ENCODE measurements at places on chromosomes 12 and 14. TPM values are rescaled to one million over a fixed set of nuclear protein-coding genes. Genes with fewer than 3 reads are reported as not detected.

SPIC gene
- not detected for total RNA-seq

DDX11 gene
- 171 TPM for total RNA-seq

DNA sequence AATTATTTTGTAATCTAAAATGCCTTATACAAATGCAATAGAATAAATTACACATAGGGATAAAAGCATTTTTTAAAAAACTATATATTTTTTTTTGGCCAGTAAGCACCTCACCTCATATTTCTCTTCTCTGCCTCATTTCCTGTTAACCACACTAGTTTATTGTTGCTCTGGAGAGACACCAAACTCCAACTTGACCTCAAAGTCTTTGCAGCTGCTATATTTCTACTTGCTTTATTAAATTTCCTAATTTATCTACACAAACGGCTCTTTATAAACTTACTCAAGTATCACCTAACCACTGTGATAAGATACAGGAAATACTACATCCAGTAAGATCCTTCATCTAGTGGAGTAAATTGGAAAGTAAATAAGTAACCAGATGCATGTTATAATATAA lies 622.3 kb downstream of the C12orf50 start:
- H3K36me3 ChIP-seq: no peaks in the 10 kb centered on the region
- no peak overlapping the region for H3K4me3 ChIP-seq
- H3K4me1 ChIP-seq: no peaks in the 10 kb centered on the region
- no peak for DNase-seq

- H3K4me3 ChIP-seq: no peak overlapping the region
- no peak for DNase-seq
- H3K27me3 ChIP-seq: peaks cover 5% of the 10 kb centered on the region
- H3K4me1 ChIP-seq: no peaks in the 10 kb centered on the region
- H3K27ac ChIP-seq: no peak overlapping the region
Measured at GRCh38 chr12:15206831-15207389, 14.3 kb downstream of the RERG start.

DNA sequence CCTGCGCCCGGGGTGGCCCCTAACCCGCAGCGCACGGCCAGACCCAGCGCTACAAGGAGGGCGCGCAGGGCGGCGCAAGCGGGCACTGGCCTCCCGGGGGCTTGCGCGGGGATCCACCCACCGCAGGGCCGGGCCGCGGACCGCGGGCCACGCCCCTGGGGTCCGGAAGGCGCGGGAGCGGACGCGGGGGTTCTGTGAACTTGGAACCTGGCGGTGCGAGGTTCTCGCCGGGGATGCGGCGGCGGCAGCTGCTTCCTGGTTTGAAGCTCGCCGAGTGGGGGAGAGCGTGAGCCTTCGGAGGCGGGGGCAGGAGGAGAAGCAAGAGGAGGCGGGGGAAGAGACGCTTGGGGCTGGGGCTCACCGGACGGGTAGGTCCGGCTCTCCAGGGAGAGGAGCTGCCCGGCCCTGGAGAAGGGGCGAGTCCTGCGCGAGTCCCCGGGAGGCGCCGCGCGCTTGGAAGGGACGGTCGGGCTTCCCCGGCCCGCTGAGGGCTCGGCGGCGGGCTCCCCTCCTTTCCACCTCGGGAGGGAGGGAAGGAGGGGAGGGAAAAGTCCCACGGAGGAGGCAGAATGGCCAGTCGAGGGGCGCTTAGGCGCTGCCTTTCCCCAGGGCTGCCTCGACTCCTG lies at the start of gene PRKCH:
TSS of gene PRKCH (plus strand) at position 195 of the 626 bp plus-strand sequence. CDS start 523 bp downstream, outside the sequence.
- H3K4me3 ChIP-seq: peak within 1 kb of the TSS; percentile 93
- no peaks in the 10 kb centered on the region for H3K27me3 ChIP-seq
- H3K36me3 ChIP-seq: peaks cover 30% of the 10 kb centered on the region
- H3K4me1 ChIP-seq: peaks cover 32% of the 10 kb centered on the region

- DNase-seq: no peak
- no peaks in the 10 kb centered on the region for H3K27me3 ChIP-seq
- no peak overlapping the region for H3K4me3 ChIP-seq
- no peaks in the 10 kb centered on the region for H3K4me1 ChIP-seq
- H3K27ac ChIP-seq: no peak overlapping the region
Measured at GRCh38 chr12:106389151-106389550, 31.6 kb downstream of the POLR3B start.

DNA sequence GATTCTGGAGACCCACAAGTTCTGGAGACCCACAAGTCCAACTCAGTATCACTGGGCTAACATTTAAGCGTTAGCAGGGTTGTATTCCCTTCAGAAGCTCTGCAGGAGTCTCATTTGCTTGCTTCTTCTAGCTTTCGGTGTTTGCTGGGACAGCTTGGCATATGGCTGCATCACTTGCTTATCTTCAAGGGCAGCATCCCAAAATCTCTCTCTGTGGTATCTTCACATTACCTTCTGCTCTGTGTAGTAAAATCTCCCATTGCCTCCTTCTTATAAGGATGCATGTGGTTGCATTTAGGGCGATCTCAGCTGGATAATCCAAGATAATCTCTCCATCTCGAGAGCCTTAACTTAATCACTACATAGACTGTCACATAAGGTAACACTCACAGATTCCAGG lies 7.3 kb upstream of the CNTN1 start:
- no peak overlapping the region for H3K27ac ChIP-seq
- H3K4me3 ChIP-seq: no peak overlapping the region
- no peak for DNase-seq

DNA sequence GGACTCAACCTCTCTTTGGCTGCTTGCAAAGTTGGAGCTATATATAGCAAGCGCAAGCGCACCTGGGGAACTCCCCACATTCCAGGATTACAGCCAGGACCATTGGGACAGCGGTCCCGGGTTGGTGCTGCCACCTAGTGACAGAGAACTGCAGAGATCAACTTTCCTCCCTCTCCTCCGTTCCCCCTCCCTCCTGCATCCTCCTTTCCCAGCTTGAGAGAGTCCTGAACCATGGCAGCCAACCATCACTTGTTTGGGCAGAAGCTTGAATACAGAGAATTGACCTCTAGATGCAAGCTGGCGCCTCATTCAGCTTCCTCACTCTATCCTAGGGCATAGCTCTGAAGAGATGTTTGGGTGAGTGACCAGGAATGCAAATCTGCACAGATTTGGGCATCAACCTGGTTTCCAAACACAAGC lies 17.4 kb upstream of the FLVCR2 start:
- H3K4me1 ChIP-seq: peaks cover 68% of the 10 kb centered on the region
- peak overlapping the region; percentile 15 for H3K4me3 ChIP-seq
- peak overlapping the region; percentile 93 for H3K27ac ChIP-seq
- H3K36me3 ChIP-seq: peaks cover 5% of the 10 kb centered on the region
